CD8-positive, alpha-beta memory T cell (primary cell): ENCODE measurements at places on chromosomes 13 and 19.

DNA sequence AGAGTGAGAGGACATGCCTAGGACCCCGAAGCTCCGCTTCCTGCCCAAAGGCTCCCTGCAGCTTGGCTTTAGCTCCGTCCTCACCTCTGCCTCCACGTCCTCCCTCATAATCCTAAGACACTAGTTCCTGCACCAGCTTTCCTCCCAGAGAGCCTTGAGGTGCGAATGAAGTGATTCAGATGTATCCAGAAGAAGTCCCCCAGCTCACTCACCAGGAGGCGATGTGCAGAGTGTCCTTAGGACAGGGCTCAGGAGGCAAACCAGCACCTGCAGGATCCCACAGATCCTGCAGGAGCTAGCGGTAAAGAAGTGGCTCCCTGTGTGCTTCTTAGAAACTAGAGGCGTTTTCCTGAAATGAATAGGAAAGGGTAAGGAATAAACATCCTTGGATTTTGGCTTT is 109.7 kb downstream of the HSPH1 start:
- DNase-seq, result no peak

GRCh38 chr19:6378486-6378885 is 2.8 kb upstream of the PSPN start:
- no peak for DNase-seq

- no peak for DNase-seq
These were observed 21.9 kb downstream of the MIR17HG start for GRCh38 chr13:91369441-91369831.

- DNase-seq, result no peak
These were observed 839.4 kb downstream of the SLITRK6 start for GRCh38 chr13:84959818-84960217.

- DNase-seq, result no peak
These were observed 13.6 kb downstream of the HAUS8 start for GRCh38 chr19:17061691-17062090.

- DNase-seq, result no peak
These were observed 46.8 kb upstream of the FARP1 start for GRCh38 chr13:98096059-98096458.

- DNase-seq, result peak; percentile 11
These were observed 6.3 kb downstream of the PMIS2 start for GRCh38 chr19:35592226-35592625.

DNA sequence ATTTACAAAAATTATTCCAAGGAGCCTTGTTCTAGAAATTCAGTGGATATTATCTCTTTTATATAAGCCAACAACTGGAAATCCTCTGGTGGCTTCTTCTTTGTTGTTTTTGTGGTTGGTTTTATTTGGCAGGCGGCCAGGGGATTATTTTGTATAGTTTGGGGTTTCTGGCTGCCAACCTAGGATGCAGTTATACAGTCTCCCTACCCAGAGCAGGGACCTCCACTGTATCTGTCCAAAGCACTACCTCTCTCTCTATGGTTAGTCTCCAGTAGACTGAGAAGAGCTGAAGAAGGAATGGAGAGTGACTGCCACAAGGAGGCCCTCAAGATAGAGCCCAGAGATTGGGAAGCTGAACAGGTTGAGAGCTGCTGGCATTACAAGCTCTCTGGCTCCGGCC is 80.2 kb downstream of the ZAR1L start:
- DNase-seq, result no peak

DNA sequence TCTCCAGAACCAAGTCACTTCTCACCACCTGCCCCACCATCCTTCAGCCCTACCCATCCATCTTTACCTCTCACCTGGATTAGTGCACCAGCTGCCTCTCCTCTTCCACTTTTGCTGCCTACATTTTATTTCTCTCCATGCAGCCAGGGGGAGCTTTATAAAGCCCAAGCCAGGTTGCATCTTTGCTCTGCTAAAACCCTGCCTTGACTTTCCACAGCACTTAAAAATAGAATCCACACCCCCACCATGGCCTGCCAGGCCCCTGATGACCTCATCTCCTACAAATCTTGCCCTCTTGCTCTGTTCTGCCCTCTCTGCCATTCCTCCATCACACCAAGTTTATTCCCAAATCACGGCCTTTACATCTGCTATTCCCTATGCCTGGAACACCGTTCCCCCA is 1.8 kb downstream of the HOOK2 start:
- no peak for DNase-seq

DNA sequence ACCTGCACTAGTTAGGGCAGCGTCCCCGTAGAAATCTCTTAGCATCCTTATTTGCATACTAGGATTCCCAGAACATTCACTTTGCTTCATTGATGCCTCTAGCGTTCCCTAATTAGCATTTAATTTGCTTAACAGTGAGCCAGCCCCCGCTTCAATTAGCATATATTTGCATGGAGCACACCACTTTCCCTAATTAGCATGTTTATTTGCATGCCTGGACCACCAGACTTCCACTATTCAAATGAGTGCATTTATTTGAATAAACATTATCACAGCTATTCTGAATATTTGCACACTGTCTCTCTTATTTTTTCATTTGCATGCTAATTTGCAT is 69.6 kb downstream of the RYR1 start:
- DNase-seq, result no peak

DNA sequence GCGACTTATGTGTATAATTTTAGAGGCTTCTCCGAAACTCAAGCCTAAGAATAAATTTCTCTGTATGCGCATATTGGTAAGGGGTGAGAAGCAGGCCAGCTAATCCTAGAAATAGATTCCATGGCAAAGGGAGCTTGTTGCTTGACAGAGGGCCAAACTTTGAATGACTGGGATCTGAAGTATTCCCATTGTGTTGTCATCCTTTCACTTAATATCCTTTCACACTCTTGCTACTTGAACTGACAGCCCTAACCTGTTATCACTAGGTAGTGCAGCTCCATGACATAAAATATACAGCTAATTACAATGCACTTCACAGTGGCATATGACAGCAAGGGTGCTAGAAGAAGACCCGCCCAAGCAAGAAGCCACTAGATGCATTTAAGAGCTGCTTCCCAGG is 309.8 kb downstream of the OXGR1 start:
- no peak for DNase-seq

DNA sequence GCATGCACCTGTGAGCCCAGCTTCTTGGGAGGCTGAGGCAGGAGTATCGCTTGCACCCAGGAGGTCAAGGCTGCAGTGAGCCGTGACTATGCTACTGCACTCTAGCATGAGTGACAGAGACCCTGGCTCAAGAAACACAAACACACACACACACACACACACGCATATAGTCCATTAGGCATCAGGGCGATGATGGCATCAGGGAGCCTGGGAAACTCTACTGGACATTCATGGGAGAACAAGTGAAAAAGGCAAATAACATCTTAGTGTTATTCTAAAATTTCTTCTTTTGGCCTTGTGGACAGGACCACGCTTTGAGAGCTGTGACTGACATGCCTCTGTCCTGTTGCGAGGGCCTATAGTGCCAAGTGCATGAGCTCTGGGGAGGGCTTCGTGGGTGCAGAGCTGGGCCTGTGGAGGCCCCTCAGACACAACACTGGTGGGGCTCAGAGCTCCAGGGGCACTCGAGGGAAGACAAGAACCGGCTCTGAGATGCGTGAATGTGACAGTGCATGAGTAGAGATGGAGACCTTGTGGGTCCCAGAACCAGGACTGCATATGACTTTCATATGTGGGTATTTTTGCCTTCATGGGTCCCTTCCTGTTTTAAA is 8.0 kb upstream of the USF2 start:
- DNase-seq, result no peak

- DNase-seq, result no peak
These were observed 101.2 kb downstream of the WASF3 start for GRCh38 chr13:26658448-26659385.

GRCh38 chr19:56271151-56271550 is 1.4 kb upstream of the EDDM13 start:
- DNase-seq, result no peak

DNA sequence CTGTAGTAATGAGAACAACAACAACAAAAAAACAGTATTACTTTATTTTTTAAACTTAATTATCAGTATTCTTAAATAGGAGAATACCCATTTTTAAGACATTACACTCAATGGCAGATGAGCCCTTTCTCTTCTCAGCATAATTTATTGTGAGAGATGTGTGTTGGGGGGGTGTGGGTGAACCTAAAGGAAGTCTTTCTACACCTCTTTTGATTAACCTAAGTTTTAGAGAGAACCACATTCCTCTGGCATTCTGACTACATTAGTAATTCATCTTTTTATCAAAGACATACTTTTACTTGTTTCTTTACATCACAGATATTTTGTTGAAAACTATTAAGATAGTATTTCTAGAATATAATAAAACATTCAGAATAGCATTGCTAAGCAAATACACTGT is 890.9 kb downstream of the PCDH9 start:
- DNase-seq, result no peak

DNA sequence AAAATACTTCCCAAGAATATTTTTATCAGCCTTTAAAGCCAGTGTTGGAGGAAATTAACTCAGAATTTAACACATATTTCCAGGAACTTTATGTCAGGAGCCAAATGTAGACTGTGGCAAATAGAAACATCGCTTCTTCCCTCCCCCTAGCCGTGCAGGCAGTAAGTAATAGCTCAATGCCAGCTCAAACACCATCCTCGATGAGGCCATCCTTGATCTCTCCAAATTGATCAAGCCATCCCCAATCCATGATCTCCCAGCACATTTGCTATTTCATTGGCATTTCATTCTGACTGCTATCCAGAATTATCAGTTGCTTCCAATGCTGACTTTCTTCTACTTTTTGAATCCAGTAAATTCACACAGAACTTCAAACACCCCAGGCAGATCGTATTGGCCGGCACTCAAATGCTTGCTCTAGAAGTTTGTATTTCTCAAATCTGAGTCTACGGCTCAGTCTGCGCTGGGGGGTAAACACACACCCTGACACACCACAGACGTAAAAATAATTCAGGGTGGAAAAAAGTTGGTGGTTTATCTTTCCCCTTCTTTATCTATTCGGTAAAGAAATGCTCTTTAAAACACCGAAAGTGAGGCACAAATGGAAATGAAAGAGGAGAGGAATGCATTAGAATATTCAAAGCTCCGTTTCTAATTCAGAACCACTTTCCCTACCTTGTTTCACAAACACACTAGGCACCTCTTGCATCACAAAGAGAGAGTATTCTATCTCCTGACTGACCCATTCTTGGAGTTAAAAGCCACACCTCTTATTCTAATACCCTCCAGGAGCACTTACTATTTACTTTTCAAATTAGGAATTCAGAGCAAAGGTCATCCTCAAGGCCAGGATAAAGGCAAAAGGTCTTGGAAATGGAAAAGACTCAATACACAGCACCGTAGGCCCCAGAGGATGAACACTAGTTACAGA is 991 bp downstream of the OBI1 start:
- no peak for DNase-seq

DNA sequence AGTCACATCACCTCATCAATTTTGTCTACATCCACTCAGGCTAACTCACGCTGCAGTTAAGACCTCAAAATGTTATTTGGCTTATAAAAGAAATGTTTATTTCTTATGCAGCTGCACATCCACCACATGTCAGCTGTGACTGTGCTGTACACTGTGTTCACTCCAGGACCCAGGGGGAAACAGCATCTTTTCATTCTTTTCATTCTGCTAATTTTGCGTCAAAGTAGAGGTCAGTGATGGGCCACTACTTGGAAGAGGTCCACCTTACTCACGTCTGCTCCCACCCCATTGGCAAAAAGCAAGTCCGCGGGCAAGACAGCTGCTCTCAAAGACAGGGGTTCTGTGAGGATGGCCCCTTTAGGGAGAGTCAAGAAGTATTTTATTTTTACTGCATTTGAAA is 4.5 kb upstream of the DCT start:
- DNase-seq, result no peak

DNA sequence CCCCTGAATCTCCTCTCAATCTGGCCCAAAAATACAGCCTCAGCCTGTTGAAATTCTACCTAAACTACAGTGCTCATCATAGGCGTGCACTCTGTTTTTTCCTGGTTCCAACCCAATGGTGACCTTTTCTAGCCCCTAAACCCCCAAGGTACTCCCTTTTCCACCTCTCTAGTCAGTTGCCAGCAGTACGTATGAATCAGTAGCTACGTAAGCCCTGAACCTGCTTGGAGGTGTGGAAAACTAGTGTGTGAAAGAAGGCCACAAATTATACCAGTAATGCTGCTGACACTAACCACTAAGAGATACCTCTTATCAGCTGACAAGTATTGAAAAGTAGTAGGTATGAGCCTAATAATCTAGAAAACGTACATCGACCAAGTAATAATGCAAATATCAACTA is 60.9 kb downstream of the FOXO1 start:
- no peak for DNase-seq

GRCh38 chr19:48419158-48419920 is 25.9 kb downstream of the GRIN2D start:
- DNase-seq, result peak; percentile 69

DNA sequence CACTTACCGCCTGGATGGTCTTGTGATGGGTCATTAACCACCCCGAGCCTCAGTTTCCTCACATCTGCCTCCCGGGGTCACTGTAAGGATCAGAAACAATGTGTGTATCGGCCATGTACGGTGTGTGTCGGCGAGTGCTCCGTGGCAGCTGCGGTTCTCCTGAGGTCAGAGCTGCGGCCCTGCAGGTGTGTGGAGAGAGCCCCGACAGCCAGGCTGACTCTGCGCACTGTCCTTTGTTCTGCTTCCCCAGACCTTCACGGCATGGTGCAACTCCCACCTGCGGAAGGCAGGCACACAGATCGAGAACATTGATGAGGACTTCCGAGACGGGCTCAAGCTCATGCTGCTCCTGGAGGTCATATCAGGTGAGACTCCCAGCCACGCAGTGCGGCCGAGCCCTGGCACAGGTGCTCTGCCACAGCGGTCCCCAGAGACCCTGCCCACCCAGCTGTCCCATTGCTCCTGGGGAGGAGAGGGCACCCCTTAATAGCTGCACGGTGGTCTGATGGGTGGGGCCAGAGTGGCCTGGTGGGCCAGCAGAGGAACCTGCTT is 43.8 kb downstream of the CAPN12 start:
- no peak for DNase-seq

DNA sequence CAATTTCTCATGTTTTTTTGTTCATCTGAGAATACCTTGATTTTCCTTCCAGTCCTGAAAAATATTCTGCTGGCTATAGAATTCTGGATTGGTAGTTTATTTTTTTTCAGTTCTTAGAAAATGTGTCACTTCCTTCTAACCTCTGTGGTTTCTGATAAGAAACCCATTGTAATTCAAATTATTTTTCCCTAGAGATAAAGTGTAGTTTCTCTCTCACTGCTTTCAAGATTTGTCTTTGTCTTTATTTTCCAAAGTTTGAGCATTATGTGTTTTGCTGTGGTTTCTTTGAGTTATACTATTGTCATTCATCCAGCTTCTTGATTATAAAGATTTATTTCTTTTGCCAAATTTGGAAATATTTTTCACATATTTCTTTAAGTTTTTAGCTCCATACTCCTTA is 324.0 kb upstream of the SPRY2 start:
- no peak for DNase-seq

DNA sequence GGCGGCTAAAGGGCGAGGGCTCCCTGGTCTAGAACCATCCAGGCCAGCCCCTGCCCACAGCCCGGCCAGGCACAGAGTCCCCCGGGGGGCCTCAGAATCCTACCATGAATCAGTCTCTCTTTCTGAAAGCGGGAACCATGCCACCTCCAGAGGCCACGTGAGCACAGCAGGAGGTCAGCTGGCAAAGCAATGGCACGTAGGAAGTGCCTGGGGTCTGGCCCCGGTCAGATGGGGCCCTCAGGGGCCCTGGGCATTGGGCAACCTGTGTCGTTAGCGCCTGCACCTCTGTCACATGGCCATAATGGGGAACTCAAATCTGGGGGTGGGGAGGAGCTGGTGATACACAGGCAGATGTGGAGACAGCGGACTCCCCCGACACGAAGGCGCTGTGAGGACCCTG is 8.8 kb downstream of the MFSD12 start:
- no peak for DNase-seq

- no peak for DNase-seq
These were observed 20.3 kb upstream of the CRTC1 start for GRCh38 chr19:18662972-18663732.

- no peak for DNase-seq
These were observed 483.7 kb downstream of the TSHZ3 start for GRCh38 chr19:30865511-30865910.
